Hematopoietic multipotent progenitor cell treated with erythropoietin and hydrocortisone succinate and interleukin-3 and kit ligand, for 4 days (in vitro differentiated cells): ENCODE measurements at places on chromosomes 3 and 15.

DNA sequence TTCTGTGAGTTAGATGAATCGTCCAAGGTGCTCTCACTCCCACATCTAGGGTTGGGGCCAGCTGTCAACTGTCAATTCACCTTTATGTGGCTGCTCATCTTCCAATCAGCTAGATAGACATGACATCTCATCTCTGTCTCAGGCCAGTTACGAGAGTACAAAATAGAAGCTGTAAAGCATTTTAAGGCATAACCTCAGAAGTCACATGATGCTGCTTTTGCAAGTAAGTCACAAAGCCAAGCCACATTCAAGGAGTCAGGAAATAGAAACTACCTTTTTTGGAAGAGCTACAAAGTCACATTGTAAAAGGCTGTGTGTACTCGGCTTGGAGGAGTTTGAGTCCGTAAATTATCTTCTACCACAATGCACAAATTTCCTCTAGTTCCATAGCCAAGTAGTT is 5.1 kb upstream of the CCR1 start:
- peak; percentile 48 for DNase-seq

DNA sequence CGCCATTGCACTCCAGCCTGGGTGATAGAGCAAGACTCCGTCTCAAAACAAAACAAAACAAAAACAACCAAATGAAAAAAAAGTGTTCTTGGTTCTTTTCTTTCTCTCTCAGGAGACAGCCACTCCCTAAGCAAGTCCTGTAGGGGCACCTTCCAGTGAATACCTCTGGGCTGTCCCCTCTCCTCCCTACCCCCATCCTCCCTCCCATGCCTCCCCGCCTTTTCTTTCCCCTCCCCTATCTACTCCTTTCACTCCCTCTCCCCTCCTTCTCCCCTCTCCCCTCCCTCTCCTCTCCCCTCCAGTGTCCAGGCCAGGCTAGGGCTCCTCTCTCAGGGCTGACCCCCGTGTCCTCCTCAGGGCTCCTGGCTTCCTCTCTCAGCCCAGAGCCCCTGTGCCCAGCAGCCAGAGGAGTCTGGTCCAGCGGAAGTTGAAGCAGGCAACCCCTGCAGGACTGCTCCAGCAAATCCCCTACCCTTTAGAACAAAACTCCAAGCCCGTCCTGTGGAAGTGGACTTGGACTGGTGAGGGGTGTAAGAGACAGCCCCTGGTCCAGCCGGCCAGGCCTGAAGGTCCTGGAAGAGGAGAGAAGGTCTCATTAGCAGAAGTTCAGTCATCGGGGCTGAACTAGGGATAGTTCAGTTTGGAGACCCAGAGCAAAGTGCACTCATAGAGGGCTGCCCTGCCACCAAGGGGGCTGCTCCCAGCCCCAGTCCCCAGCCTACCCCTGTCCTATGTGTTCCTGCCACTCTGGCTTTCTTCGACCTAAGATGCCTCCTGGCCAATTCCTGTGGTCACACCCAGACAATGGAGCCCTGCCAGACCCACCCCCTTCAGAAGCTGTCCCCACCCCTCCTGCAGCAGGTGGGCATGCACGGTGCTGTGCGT is 79.8 kb upstream of the IQSEC1 start:
- no peak for DNase-seq

DNA sequence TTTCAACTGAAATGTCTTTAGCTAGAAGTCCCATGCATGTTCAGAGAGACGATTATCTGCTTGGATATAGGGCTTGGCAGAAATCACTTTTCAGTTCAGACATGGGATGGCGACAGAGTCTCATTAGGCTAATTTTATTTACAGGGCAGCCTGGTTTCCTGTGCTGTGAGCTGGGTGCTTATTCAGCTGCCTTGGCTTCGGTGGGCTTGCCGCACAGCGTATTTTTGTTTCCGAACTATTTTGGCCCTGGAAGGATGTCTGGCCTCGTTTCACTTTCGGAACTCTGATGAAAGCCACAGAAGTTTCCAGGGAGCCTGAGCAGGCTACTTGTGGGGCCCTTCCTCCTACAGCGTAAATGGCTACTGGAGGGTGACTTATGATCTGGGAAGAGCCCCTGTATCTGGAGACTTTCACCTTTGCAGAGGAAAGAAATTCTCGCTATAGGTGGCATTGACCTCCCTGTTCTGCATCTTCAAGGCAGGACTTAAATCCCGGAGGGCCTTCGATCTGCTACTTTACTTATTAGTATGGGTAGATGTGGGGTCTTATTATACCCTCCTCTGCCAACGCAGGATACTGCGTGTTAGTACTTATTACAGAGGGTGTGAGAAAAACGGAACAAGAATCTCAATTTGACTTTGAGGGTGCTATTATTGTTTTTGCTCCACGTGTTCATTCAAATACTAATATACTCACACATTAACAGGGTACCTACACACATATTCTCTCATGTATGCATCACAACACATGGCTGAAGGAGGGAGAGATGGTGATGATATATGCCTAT is 364.0 kb upstream of the RBMS3 start:
- peak; percentile 59 for DNase-seq

GRCh38 chr15:66706840-66707239 is 4.8 kb downstream of the SMAD6 start:
- DNase-seq, result no peak

DNA sequence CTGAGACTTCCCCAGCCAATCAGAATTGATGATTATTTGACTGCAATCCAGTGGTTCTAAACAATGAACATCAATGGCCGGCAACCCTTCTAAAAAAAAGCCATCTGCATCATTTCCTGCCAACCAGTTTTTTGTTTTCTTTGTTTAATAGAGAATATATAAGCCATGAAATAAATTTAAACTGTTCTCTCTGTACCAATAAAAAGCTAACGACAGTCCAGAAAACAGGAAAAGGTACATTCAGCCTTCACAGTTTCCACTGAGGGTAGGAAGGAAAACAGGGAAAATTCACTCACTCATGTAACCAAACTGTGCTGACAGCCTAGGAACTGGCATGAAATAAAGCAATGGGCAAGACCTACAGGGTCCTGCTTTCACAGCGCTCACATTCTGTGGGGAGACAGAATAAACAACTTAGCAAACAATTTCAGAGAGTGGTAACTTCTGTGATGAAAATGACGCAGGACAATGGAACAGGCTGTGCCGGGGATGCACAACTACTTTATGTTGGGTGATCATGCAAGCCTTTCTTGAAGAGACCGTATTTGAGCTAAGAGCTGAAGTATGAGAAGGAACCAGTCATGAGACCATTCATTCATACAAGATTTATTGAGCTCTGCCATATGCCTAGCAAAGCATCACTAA is 630.1 kb downstream of the MAGI1 start:
- DNase-seq, result no peak
